CD4-positive, alpha-beta T cell treated with Interleukin-10 for 1 hour (primary cell): ENCODE measurements at places on chromosomes 3 and 15.
A peak's percentile ranks its signal among the peaks of the same experiment; 100 is the strongest.

DNA sequence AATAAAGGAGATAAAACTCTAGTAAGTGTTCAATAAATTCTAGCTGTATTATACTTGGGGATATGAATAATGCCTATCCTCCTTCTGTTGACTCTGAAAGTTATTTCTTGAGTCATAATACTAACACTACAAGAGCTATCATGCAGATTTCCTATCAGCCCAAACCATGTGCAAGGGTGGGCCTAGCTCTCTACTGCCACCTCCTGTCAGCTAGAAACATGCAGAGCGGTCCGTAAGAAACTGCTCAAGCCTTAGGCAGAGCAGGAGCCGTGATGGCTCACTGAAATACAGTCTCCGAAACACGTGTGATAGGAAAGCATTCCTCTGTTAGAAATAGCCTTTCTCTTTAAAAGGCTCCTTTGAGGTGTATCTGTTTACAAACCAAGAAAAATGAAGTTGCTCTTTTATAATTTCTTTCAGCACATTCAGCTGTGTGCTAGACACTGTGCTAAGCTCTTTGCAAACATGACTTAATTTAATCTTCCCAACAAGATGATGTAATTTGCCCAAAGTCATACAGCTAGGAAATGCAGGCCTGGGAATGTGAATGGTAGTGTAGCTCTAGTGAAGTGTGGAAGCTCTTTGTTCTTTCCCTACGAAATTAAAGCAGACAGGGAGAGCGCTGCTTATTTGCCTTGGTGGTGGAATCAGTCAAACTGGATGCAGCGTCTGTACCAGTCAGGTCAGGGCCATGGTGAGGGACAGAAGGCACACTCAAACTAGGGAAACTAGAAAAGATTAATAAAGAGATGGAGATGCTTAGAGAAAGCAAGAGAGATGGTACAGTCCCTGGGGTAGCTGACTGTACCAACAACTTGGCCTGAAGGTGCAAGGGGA lies 43.1 kb downstream of the MTHFS start:
- peak; percentile 65 for DNase-seq

DNA sequence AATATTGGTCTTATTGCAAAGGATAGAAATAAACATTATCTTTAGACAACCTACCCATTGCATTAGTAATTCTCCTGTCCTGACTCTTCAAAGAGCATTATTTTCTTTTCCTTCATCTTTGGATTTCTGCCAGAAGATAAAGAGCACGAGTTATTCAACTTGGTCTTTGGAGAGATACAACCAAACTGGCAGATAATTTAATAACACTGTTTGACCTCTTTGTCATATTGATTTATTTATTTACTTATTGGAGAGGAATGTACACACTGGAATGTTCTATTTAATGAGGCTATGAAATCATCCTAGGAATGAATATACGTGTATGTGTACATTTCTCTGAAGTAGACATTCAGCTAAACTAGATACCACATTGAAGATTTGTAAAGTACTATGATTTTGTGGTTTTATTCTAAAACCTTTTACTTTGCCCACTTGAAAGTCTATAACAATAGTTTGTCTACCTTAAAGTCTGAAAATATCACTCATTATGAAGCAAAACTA lies 462.1 kb downstream of the C3orf38 start:
- no peak for DNase-seq

DNA sequence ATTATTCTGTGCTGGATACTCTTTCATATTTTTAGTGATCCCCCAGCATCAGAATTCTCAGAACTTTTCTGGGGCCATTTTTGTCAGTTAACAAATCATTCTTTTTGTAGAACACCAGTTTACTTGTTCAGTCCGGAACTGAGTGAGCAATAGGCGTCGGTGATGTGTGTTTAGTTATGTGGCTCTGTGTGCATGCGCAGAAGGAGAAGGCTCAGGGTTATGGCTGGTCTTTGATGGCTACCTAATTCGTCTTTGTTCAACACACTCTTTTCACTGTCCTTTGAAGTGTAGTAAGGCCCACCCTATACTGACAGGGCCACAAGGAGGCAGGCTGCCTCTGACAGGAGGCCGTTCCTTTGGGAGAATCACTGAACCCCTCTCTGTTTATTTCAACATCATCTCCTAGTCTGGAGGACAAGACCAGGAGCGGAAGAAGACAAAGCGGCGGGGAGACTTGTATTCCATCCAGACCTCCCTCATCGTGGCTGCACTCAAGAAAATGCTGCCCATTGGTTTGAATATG lies 158.2 kb upstream of the CHRM5 start:
- no peak for DNase-seq

DNA sequence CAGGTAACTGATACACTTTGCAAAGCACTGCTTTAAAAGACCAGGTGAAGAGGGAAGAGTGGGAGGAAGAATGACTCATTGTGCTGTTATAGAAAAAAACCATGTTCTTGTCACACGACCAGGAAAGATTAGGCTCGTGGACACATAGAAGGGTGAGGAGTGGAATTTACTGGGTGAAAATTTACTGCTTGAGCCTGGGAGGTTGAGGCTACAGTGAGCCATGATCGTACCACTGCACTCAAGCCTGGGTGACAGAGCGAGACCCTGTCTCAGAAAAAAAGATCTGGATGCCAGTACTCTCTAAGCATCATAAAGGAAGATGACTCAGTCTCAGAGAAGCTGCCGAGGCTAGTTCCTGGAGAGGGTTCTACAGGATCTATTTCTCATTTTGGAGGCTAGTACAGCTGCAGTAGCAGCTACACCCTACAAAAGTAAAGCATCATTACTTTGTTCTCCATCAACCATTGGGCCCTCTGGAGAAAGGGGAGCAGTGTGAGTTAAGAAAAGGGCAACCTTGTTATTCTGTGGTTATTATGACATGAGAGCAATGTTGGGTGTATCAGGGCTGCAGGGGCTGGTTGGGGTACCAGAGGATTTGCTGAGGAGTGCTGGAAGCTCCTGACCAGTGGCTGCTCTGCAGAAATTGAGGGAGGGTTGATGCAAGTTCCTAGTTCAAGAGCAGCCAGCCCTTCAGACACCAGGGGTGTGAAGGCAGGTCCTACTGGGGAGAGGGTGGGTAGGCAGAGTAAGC lies 75.4 kb downstream of the CMTM8 start:
- DNase-seq = no peak

GRCh38 chr3:145448436-145448835 lies 712.5 kb downstream of the PLOD2 start:
- DNase-seq = no peak

- no peak for DNase-seq
Observed at GRCh38 chr3:119258915-119259314, 18.2 kb upstream of the B4GALT4 start.

DNA sequence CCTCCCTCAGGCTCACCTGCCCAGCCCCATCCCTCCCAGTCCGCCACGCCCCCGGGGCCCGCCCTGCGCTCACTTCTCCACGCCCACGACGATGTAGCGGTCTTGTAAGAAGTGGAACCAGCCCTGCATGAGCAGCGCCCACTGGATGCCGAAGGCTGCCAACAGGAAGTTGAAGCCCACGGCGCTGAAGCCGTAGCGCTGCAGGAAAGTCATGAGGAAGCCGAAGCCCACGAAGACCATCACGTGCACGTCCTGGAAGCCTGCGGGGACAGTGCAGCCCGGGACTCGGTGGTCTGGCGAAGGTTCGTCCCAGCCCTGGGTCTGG lies 9.7 kb downstream of the RHCG start:
- peak; percentile 10 for DNase-seq

DNA sequence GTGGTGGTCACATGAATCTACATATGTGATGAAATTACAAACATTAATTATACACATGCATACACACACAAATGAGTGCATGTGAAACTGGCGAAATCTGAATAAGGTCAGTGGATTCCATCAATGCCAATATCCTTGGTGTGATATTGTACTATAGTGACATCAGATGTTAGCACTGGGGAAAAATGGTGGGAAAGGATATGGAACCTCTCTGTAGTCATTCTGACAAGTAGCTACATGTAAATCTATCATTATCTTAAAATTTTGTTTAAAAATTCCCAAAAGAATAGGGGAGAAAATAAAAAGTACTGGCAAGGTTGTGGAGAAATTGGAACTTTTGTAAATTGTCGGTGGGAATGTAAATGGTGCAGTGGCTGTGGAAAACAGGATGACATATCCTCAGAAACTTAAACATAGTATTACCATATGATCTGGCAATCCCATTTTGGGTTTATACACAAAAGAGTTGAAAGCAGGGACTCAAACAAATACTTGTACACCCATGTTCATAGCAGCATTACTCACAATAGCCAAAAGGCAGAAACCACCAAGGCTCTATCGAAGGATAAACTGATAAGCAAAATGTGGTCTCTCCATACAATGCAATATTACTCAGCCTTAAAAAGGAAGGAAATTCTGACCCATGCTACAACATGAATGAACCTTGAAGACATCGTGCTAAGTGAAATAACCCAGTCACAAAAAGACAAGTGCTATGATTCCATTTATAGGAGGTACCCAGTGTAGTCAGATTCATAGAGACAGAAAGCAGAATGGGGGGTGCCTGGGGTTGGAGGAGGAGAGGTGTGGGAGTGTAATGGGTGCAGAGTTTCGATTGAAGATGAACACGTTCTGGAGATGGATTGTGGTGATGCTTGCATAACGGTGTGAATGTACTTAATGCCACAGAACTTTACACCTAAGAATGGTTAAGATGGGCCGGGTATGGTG lies 25.3 kb upstream of the HRH1 start:
- DNase-seq = no peak

- no peak for DNase-seq
Observed at GRCh38 chr3:112640930-112641801, at the start of gene CCDC80. Gene CCDC80 (minus strand): TSS chr3:112641143. CDS start chr3:112639905, 1,238 bp downstream.

- no peak for DNase-seq
Observed at GRCh38 chr3:31568649-31569048, 35.9 kb downstream of the STT3B start.
